ENCODE measurements at places on chromosomes 16 and 17.

DNA sequence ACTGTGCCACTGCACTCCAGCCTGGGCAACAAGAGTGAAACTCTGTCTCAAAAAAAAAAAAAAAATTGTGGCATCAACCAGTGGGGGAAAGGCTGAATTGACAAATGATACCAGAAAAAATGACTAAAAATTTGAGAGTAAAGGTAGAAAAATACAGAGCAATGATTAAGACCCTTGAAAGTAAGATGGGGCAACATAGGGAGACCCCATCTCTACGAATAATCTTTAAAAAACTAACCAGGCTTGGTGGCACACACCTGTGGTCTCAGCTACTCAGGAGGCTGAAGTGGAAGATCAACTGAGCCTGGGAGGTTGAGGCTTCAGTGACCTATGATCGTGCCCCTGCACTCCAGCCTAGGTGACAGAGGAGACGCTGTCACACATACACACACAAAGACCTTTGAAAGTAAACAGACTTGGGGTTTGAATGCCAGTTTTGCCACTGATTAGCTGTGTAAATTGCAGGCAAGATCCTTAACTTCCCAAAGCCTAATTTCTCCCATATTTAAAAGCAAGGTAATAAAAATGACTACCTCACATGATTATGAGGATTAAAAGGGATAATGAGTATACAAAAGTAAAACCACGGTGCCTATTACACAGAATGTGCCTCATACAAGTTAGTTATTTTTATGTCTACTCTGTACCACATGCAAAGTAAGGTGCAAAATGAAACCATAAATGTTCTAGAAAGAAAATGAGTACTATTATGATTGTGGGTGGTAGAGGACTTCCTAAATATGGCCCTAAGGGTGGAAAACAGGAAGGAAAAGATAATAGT lies 21.7 kb upstream of the PAFAH1B1 start:
- no peak for DNase-seq

GRCh38 chr17:46730679-46731078 lies 87.8 kb downstream of the WNT3 start:
- no peak for DNase-seq

- DNase-seq, result peak; percentile 73
Measured at GRCh38 chr16:68235108-68235886, 630 bp downstream of the ESRP2 start.

GRCh38 chr17:70137451-70138230 lies 31.7 kb upstream of the KCNJ2 start:
- no peak for DNase-seq

DNA sequence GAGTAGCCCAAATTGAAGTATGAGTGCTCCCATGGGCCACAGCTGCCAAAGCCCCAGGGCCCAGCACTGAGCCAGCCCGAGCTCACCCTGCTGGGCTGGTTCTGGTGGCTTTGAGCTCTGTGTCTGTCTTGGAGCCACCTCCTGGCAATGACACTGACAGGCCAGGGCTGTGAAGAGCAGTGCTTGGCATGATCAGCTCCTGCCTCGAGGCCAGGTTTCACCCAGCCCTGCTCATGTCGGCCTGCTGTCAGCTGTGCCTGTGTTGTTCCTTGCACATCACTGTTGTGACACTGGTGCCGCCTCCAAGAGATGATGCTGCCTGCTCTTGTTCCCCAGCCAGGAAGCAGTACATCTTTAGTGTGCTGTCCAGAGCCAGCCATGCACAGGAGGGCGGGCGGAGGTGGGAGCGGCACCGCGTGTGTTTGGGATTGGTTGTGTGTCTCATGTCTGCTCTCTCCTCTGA lies 26.0 kb downstream of the PLD6 start:
- no peak for DNase-seq

- no peak for DNase-seq
Measured at GRCh38 chr16:83070416-83071209, 443.8 kb downstream of the CDH13 start.

- DNase-seq, result no peak
Measured at GRCh38 chr16:86200722-86201121, 301.8 kb downstream of the IRF8 start.

GRCh38 chr17:31112001-31112661 lies 17.4 kb downstream of the NF1 start:
- no peak for DNase-seq

GRCh38 chr16:14321542-14321941 lies 250.4 kb downstream of the MRTFB start:
- DNase-seq, result no peak

DNA sequence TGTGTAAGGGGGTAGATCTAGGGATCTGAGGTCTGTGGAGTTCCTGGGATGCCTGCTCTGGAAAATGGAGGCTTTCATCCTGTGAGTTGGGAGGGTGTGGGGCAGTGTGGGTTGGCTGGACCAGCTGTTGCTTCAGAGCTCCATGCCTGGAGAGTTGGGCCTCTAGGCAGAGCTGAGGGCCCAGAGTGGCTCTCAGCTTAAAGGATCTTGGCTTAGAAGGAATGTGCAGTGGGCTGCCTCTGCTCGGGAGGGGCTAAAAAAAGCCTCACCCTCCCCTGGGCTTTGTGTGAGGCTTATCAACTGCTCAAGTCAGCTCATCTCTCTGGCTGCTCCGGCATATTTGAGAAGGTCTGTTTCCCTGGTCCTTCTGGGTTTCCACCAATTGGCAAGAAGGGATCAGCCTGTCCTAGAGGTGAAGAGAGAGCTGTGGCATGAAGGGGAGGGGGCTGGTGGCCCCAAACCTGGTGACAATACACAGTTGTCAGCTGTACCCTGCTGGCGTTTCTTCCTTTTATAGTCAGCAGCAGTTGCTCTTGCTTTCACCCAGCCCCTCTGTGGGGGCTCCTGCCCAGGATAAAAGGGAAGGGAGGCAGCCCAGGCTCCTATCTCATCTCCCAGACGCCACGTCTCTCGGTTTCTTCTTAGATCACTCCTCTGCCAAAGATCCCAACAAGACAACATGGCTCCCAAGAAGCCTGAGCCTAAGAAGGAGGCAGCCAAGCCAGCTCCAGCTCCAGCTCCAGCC lies at the start of gene MYL4:
Gene MYL4, plus strand, starts transcription at position 605 of the 745 bp plus-strand sequence. Its CDS starts 75 bp downstream, at position 680.
- DNase-seq, result no peak

DNA sequence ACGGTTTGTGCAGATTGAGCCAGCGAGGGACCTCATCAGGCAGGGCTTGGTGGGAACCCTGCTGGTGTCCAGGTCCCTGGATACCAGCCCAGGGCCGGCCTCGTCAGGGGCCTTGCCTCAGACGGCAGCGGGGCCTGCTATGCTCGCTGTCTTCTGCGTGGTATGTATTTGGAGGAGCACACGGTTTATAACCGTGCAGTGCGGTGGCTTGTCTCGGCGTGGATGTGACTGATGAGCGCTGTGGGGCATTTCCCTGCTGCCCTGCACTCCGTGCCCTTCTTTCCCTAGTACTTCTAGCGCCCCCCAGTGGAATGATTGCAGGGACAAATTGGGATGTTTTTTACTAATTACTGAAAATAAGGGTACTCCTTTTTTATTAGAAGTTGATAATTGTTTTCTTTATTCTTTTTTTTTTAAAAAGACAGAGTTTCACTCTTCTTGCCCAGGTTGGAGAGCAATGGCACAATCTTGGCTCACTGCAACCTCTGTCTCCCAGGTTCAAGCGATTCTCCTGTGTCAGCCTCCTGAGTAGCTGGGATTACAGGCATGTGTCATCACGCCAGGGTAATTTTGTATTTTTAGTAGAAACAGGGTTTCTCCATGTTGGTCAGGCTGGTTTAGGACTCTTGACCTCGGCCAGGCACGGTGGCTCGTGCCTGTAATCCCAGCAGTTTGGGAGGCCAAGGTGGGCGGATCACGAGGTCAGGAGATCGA lies 15.3 kb downstream of the TBCD start:
- no peak for DNase-seq

- DNase-seq, result no peak
Measured at GRCh38 chr16:2948807-2949704, 15.0 kb upstream of the KREMEN2 start.

DNA sequence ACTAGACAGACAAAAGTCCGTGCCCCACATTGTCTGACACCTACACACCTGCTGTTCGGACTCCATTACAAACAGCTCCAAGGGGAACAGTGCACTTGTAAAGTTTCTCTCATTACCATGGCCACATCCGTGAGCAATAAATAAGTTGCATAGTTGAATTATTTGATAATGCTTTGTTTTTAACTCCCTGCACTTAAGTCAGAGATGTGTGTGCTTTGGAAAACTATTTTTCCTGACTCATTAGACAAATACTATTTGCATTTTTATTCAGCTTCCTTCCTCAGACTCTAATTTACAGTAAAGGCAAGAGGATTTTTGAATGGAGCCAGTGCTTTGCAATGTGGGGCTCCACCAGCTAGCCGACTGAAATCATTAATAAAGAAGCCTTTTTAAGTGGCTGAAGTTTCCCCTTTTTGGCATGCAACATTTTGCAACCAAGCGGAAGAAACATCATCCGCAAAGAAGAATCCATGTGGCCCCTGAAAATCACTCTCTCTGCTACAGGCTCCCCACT lies 6.5 kb upstream of the CCL2 start:
- no peak for DNase-seq

DNA sequence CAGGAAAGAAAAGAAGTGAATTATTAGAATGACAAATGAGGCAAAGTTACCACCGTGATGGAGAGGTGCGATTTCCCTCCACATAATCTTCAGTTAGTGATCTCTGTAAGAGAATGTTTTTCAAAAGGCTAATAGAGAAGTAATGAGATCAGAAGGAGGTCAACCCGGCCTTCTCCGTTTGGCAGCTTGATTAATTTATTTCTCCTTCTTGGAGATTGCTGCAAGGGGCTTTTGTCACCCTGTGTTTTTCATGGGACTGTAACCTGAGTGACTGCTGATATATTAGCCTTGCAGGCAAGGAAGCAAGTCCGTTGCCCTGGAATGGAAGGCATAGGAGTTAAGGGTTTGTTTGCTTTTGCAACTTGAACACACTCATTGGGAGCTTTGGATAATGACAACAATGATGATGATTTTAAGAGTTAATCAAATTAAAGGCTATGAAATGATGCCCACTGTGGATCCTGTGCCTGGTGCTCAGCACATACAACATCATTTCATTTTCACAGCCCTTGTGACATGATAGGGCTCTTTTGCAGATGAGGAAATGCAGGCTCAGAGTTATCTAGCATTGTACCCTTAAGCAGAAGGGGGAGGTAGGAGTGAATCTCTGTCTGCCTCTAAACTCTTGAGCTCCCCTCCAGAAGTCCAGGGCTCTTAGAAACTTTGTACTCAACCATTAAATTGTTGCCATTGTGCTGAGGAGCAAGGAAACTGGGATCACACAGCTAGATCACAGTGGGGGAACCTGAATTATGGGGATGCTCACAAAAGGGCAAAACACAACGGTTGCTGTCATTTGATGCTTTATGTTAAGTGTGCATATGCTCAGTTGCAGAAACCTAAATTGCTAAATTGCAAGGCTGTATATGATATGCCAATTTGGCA lies 226.3 kb downstream of the WWOX start:
- DNase-seq, result no peak

- DNase-seq, result no peak
Measured at GRCh38 chr17:67746704-67747571, 29.2 kb downstream of the NOL11 start.

DNA sequence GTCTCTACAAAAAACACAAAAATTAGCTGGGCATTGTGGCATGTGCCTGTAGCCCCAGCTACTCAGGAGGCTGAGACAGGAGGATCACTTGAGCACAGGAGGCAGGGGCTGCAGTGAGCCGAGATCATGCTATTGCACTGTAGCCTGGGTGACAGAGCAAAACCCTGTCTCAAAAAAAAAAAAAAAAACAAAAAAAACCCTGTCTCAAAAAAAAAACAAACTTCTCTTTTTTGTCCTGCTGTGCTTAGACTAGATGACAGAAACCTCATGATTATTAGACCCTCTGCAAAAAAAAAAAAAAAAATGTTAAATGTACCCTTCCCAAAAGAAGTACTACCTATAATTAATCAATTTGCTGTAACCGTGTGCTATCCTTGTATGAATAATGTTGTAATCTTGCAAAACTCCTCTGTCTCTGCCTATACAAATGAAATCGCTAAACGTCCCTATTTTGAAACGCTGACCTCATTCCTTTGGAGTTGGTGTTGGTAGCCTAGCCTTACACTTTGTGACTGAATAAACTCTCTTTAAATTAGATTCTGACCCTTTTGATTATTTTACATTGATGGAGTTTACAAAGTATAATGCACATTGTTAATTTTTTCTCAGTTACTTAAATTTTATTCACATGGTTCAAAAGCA lies 13.6 kb upstream of the DHRS7B start:
- no peak for DNase-seq

DNA sequence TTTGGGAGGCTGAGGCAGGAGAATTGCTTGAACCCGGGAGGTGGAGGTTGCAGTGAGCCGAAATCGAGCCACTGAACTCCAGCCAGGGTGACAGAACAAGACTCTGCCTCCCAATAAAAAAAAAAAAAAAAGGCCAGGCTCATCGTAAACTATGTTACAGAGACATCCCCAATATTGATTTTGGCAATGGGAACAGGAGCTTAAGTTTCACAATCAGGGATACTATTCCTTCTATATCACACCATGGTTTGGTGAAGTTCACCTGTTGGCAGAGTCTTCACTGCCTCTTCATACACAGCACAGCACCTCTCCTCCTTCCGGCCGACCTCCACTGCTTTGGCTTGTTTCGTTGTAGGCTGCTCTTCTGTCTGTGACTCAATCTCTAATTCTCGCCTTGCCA lies 21.2 kb downstream of the UTP6 start:
- DNase-seq, result no peak

DNA sequence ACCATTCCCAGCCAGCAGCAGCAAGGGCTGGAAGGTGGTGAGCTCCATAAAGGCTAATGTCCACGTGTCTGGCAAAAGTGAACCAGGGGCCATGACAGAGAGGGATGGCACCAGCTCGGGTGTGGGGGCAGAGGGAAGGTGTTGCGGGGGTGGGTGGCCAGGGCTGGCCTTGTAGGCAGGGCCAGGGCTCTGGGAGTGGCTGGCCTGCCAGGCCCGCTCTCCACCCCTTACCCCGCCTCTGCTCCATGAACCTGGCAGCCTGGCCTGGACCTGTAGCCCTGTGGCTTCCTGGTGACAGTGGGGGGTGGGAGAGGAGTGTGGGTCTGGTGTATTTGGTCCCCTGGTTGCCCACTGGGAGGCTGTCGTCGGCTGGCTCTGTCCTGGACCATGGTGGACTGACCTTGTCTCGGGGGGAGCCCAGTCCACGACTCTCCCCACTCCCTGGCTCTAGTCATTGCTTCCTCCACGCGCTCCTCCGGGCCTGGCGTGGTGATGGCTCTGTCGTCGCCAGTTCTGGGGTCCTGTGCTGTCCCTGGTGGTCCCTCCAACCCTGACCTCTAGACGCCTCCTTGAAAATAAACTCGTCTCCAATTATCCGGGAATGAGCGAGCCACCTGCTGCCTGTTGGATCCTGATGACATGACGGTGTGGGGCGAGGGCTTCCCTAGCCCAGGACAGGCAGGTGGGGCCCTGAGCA lies 50.0 kb downstream of the ENGASE start:
- DNase-seq, result no peak

Data from coronary artery (tissue), 2 donors.